ENCODE measurements at places on chromosomes 13 and 19. TPM values are rescaled to one million over a fixed set of nuclear protein-coding genes. Genes with fewer than 3 reads are reported as not detected.

DNA sequence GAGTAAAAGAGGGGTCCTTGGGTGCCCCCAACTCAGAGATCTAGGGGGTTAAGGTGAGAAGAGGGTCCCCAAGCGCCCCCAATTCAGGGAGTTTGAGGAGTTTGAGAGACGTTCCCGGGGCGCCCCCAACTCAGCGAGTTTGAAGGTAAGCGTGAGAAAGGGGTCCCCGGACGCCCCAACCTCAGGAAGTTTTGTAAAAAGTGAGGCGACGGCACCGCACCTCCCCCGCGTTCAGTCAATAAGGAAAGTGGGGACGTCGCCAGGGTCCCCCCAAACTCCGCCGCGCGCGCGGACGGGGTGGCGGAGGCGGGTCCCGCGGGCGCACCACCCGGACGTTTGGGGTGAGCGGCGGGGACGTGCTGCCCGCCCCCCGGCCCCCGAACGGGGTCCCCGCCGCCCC lies 353 bp downstream of the RFX2 start:
- DNase-seq, result no peak

GRCh38 chr19:46320559-46320958 lies 23.7 kb downstream of the HIF3A start:
- DNase-seq, result no peak

- no peak for DNase-seq
Observed at GRCh38 chr19:48708471-48708870, 11.1 kb downstream of the MAMSTR start.

The IGFL1 gene
- total RNA-seq, result not detected

GRCh38 chr19:29415507-29415906 lies 110.3 kb upstream of the VSTM2B start:
- DNase-seq, result no peak

GRCh38 chr19:29098863-29099481 lies 114.0 kb downstream of the UQCRFS1 start:
- DNase-seq, result peak; percentile 78

DNA sequence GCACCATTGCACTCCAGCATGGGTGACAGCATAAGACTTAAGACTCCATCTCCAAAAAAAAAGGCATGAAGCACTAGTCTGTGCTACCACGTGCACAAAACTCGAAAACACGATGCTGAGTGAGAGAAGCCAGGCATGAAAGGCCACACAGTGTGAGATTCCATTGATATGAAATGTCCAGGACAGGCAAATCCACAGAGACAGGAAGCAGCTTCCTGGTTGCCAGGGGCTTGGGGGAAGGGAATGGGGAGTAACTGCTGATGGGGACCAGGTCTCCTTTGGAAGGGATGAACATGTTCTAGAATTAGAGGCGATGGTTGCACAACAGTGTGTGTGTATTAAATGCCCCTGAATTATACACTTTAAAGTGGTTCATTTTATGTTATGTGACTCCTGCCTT lies 15.9 kb upstream of the JUND start:
- no peak for DNase-seq

GRCh38 chr13:91053318-91054065 lies 294.0 kb upstream of the MIR17HG start:
- DNase-seq, result no peak

The CAMSAP3 gene
- not detected for total RNA-seq

The RASAL3 gene
- total RNA-seq, result 0.06 TPM

- no peak for DNase-seq
Observed at GRCh38 chr13:79675931-79676660, 195.1 kb downstream of the NDFIP2 start.

The SLC25A30 gene
- total RNA-seq, result 14.2 TPM

- no peak for DNase-seq
Observed at GRCh38 chr19:14979476-14980255, at the start of gene SLC1A6. Gene SLC1A6, minus strand, starts transcription at chr19:14979864. Its CDS starts 6,954 bp downstream, at chr19:14972910.

The RABAC1 gene
- total RNA-seq, result 241 TPM

The ZNF44 gene
- 6.2 TPM for total RNA-seq

DNA sequence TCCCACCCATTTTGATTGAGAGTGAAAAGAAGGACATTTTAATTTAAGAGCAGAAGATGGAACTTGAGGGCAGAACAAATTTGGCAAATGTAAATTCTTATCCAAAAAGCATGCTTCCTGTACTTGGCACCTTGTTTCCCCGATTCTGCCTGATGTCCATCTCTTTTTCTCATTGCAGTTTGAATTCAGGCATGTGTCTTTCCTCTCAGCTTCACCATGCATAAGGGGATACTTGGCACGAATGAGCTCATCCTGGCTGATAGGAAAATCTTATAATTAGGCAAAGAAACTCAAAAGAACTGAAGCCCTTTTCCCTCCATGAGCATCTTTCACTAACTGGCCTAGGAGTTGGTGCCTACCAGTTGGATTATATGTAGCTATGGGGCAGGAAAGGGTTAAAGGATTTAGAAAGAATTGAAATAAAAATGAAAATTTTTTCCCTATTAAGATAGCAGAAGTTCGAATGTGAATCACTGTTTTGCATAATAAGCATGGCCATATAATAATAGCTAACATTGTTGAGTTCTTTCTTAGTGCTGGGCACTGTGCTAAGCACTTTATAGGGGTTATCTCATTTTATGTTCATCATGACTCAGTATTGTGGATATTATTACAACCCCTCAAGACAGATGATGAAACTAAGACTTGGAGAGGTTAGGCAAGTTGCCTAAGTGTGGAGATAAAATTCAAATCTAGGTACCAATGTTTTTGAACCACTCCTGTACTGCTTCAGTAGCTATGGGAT lies 386.6 kb downstream of the KCNRG start:
- DNase-seq, result peak; percentile 69

GRCh38 chr19:35063940-35064818 lies 22.7 kb downstream of the HPN start:
- peak; percentile 65 for DNase-seq

DNA sequence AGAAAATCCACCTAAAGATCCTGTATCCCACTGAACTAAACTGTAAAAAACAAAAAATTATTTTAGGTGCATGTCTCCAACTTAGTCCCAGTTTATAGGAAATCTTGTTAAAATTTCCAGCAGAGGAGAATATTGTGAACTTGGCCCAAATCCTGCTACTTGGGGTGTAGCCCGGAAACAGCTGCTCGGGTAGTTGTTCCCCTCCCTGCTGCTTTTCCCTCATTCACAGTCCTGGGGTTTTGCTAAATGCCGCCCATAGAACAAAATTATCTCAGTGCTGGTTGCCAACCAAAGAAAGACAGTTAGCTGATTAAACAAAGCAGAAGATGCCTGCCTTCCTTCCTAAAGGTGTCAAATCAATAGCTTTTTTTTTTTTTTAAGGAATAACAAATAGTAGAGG lies 330.5 kb upstream of the KLF12 start:
- DNase-seq, result peak; percentile 61

- peak; percentile 35 for DNase-seq
Observed at GRCh38 chr13:36979361-36980050, 19.6 kb downstream of the ALG5 start.

GRCh38 chr19:16023146-16023915 lies 53.0 kb upstream of the TPM4 start:
- DNase-seq, result no peak

DNA sequence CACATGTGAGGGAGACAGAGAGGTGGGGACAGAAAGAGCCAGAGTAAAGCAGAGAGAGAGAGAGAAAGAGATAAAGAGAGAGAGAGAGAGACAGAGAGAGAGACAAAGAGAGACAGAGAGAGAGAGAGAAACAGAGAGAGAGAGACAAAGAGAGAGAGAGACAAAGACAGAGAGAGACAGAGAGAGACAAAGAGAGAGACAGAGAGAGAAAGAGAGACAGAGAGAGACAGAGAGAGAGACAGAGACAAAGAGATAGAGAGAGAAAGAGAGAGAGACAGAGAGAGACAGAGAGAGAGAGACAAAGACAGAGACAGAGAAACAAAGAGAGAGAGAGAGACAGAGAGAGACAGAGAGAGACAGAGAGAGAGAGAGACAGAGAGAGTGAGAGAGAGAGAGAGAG lies 4.2 kb upstream of the TTYH1 start:
- no peak for DNase-seq

The CCL25 gene
- total RNA-seq, result not detected

The SIGLEC9 gene
- not detected for total RNA-seq

DNA sequence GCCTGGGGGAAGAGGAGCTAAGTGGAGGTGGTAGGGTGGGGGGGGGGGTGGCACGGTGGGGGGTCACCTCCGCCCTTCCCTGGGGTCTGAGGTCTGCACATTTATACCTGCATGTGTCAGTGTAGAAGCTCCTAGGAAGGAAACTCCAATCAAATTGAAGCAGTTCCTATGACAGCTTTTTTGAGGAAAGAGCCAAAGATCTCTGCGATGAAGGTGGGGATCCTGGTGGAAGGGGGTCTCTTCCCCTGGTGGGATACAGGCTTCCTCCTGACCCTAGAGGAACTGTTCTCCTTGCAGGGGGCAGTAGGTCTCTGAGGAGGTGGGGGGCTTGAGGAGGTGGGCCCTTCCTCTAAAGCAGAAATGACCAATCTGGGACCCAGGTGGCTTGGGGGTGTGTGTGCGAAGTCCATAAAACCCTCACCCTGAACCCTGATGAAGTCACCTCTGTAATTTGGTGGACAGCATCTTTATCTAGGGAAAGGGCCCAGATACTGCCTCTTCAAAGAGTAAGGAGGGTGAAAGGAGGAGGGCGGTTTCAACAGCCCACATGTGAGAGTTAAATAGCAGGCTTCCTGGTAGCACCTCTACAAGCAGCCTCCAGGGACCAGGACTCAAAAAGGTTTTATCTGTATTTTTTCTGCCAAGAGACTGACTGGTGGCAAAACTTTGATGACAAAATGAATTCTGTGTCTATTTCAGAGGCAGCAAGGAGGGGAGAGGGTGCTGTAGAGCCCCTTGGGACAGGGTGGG lies 12.9 kb downstream of the RANBP3 start:
- no peak for DNase-seq

- peak; percentile 29 for DNase-seq
Observed at GRCh38 chr19:5826531-5827341, 12.8 kb downstream of the FUT6 start.

The APC2 gene
- 0.11 TPM for total RNA-seq

- peak; percentile 89 for DNase-seq
Observed at GRCh38 chr13:83503424-83503823, 378.9 kb downstream of the SLITRK1 start.

The PRSS57 gene
- not detected for total RNA-seq

DNA sequence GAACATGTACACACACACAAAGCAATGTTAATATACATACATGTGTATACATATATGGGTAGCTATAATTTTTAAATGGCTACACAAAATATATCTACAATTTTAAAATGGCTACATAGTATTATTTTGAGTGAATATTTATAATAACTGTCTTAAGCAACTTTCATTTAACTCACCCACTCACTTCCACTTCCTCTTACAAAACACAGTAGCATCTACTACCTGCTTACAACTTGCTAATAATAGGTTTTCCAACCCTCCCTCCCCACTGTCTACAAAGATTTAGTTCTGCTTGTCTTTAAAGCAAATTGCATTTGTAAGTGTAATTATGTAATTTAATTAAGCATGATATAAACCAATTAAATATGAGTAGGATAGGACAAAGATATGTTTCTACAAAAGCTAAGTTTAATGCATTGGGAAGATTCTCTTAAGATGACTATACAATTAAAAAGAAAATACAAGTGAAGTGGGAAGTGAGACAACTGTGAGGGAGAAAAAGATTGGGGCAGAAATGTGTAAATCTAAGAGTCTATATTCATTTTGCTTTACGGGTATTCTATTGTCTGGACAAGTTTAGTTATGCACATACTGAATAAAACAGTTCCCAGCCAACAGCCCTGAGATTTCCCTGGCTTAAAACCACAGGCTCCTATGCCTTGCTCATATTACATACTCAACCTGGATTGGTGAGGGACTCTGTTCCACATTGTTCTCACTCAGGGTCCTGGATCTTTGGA lies 583.1 kb downstream of the EFNB2 start:
- no peak for DNase-seq

DNA sequence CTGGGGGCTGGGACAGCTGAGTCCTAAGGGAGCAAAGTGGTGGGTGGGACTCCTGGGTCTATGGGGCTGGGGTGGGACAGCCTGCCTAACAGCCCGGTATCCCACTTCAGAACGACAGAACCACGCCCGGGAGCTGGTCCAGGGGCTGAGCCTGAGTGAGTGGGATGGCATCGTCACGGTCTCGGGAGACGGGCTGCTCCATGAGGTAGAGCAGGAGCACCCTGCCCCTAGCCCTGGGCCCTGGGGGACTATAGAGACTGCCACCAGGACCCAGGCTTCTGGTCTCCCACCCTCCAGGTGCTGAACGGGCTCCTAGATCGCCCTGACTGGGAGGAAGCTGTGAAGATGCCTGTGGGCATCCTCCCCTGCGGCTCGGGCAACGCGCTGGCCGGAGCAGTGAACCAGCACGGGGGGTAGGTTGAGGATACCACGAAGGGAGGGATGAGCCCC lies 8.6 kb downstream of the SPHK2 start:
- DNase-seq, result no peak

The COL4A2 gene
- total RNA-seq, result 67.4 TPM

DNA sequence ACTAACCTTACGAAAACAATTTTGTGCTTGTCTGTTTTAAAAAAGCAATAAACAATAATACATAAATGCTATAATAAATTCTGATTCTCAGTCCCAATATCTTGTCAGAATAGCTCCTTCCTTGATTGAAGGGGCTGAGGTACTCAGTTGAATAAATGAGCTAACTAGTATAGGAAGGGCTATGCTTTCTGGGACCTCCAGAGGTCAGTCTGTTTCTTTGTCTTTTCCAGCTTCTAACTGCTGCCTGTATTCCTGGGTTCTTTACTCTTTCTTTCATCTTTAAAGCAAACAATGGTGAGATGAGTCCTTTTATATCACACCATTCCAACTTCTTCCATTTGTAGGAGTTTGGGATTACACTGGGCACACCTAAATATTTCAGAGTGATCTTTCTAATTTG lies 1297.0 kb upstream of the ATXN8OS start:
- DNase-seq, result no peak

DNA sequence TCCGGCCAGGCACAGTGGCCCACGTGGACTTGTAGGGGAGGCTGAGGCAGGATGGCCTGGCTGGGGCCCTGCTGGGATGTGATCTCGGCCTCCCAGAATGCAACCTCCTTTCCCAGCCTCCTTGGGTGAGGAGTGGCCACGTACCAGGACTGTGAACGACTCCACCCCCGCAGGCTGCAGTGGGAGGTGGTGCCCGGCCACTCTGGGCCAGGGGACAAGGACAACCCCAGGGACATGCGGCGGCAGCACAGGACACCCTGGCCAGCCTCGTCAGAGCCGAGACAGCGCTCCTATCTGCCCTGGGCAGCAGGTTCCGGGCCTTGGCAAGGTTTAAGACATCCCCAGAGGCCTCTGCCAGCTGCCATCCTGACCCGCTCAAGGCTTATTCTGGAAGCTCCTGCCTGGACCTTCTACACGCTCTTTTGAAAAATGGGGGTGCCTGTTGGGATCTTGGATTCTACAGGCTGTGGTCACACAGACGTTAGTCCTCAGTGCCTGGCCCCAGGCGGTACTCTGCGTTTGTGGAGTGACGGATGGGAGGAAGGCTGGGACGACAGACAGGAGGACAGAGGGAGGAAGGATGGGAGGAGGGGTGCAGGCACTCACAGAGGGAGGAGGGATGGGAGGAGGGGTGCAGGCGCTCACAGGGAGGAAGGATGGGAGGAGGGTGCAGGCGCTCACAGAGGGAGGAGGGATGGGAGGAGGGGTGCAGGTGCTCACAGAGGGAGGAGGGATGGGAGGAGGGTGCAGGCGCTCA lies 19.9 kb upstream of the CACTIN start:
- peak; percentile 18 for DNase-seq

Data from LHCN-M2 (cell line).